NCI-H446 treated with DMSO at 0.1 percent for 48 hours (cell line): ENCODE measurements at places on chromosomes 1 and 21.

- DNase-seq: no peak
These were observed 40.6 kb upstream of the SLC2A1 start for GRCh38 chr1:42999308-42999707.

- peak; percentile 25 for DNase-seq
These were observed 112.5 kb upstream of the GFI1 start for GRCh38 chr1:92599184-92599583.

- DNase-seq: peak; percentile 52
These were observed 109.8 kb downstream of the PATJ start for GRCh38 chr1:61851849-61852669.

GRCh38 chr1:53122961-53123413, 19.5 kb downstream of the SLC1A7 start:
- DNase-seq: no peak

DNA sequence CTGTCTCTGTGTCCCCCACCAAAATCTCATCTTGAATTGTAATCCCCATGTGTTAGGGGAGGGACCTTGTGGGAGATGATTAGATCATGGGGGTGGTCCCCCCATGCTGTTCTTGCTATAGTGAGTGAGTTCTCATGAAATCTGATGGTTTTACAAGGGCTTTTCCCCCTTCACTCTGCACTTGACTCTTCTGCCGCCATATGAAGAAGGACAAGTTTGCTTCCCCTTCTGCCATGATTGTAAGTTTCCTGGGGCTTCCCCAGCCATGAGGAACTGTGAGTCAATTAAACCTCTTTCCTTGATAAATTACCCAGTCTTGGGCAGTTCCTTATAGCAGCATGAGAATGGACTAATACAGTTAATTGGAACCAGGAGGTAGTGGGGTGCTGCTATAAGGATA, 137.1 kb upstream of the RAB4A start:
- no peak for DNase-seq

DNA sequence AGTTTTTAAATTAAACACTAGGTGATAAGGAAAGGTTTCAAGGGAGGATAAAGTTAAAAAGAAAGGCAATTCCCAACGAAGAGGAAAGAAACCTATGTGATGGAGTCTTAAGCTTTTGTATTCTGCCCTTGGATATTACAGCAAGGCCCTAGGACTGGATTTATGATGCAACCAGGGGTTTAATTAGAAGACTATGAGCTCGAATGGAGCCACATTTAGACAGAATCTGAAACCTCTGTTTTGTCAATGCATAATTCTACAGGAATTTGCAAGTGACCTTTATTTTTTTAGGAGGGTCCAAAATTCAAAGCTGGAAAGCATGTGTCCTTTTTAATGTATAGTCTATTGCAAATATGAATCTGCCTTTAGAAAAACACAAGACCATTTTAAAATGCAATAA, 37.9 kb downstream of the TGFB2 start:
- DNase-seq: no peak

GRCh38 chr1:23793018-23793781, 2.3 kb downstream of the LYPLA2 start:
- DNase-seq: no peak

DNA sequence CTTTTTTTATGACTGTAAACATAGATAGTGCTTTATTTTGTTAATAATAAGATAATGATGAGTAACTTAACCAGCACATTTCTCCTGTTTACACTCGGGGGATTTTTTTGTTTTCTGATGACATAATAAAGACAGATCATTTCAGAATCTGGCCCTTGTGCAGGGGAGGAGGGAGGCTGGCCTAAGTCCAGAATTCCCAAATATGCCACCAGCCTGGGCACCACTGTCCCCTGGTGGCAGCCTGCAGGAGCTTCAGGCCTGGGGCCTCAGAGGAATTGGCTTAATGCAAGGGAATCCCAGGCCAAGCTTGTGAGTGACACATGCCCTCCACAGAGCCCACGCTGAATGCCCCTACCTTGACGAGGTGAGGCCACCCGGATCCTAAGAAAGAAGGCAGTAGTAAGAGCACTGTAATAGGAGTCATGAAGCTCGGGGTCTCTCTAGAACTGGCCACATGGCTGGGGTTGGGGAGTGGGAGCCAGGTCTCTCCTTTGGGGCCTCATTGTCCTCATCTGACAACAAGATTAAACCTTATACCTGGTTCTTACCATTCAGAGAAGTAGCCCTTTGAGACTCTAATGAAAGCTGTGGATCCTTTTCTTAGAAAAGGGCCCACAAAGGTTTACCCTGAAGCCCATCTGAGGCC, 24.1 kb downstream of the ETNK2 start:
- DNase-seq: peak; percentile 55

- no peak for DNase-seq
These were observed 470 bp downstream of the TNR start for GRCh38 chr1:175742790-175743459.

DNA sequence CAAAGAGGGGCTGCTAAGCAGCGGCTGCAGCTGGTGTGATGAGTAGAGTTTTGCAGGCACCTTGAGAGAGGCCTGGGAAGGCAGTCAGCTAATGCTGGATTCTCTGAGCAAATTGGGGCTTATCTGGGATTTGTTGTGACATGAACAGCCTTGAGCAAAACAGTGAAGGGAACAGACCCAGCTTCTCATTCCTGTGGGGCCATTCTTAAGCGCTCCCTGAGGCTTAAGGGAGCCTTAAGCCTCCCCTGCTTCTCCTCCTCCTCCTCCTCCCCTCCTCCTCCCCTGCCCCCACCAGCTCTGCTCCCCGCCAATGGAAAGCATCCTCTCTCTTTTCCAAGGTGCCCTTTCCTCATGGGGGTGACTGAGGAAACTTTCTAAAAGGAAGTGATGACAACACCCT, 21.3 kb downstream of the HMGCS2 start:
- DNase-seq: no peak

DNA sequence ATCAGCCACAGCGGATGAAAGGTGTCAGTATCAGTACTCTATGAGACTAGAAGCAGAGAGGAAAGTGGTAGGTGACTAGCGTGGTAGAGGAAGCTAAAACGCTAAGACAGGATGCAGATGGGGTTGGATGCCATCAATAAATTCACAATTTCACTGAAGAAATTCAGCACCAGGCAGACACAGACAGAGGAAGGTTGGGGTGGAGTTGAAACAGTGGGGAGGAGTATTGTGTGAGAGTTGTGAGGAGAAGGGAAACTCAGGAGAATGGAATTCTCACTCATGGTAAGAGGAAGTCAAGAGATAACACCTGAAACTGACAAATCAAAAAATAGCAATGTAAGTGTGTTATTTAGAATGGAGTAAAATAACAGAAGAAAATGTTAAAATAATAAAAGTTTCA, 208.5 kb upstream of the DAB1 start:
- DNase-seq: no peak

DNA sequence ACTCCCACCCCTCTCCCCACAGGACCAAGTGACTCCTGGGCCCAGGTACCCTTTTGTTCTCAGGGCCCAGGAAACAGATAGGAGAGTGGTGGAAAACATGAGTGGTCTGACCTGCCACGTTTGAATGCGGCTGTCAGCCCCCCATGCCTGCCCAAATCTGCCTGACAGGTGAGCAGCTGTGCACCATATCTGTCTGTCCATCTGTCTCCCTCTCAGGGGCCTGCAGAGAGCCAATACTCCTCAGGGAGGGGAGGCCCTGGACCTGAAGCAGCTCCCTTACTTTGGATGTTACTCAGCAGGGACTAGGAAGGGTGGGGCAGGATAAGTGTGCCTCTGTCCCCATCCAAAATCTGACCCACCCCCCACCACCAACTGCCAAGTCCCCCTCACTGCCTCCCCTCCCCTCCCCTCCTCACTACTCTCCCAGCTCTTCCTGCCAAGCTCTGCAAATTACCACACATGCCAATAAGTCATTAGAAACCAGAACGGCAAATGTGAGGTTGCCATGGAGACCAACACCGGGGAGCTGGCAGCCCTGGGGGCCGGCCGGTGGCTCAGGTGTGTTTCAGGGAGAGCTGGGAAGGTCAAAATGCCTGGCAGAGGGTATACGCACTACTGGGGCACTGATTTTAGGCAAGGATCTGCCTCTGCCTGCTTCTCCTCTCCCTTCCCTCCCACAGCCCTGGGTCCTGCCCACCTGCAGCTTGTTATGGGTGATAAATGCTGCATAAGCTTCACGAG, 11.5 kb downstream of the LRRN2 start:
- DNase-seq: peak; percentile 78

- peak; percentile 8 for DNase-seq
These were observed at the start of gene DCDC2B for GRCh38 chr1:32208891-32209328. Gene DCDC2B, plus strand, starts transcription at chr1:32209089. Its CDS starts 5 bp downstream, at chr1:32209094.

DNA sequence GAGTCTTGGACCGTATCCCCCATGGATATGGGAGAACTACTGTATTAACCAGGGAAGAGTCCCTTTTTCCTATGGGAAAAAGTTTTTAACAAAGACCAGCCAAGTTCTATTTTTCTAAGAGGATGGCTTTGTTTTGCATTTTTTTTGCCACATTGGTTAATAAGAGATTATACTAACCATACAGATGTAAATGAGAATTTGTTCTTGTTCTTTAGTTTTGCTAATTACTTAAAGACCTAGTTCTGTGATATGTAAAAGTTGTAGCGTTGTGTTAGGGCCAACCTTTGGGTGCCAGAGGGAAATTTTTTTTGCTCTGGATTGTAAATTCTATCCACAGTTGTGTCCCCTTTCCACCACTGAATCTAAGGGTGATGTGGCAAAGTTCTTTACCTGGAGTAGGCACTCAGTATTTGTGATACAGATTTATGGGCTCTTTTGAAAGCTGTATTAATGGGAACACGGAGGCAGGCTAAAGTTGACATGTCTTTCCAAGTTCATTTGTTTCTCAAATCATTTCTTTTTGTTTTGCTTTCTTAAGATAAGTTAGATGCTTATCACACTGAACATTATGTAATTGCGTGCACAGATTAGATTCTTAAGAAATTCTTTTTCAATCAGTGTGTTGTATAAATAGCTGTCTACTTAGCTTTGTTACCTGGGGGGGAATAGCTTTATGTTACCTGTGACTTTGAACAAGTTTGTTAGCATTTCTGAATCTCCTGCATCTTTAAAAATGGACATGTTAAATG, 2.9 kb downstream of the SOAT1 start:
- no peak for DNase-seq

- no peak for DNase-seq
These were observed 8.1 kb upstream of the CITED4 start for GRCh38 chr1:40870135-40870728.

DNA sequence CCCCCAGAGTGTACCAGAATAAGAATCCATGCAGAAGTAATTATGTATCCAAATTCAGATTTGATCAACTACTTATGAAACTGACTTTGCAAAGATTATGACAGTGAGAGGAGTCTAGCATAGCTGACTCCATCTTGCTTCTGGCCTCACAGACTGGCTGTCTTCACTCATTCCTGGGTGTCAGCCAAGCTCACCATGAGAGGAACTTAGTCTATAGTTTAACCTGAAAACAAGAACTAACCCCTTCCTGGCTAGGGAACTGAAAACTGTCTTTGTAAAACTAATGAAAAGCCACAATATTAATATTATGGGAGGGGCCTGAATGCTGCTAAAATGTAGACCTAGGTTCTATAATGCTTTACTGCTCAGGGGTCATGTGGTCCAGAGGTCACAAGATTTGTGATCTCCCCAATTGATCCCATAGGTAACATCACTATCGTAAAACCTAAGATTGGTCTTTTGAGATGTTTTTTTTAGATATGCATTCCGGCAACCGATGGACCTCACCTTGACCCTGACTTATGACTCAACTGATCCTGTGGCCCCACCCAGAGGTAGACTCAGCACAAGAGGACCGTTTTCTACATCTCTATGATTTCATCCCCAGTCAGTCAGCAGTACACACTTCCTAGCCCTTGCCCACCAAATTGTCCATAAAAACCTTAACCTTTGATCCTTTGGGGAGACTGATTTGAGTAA, 55.2 kb downstream of the ATP1B1 start:
- DNase-seq: no peak

DNA sequence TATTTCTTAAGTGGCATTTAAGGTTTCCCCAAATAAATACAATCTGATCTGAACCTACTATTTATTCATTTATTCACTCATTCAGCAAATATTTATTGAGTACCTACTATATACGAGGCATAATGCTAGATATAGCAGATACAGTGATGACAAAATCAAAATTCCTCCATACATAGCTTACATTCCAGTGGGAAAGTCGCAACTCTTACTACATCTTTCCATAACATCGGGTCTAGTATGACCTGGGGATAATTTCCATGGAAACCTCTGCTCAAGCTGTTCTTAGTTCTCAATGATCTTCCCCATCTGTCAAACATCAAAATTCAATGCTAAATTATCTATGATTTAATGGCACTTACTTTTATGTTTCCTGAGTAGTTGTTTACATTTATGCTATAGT, 70.8 kb upstream of the PRKACB start:
- no peak for DNase-seq

DNA sequence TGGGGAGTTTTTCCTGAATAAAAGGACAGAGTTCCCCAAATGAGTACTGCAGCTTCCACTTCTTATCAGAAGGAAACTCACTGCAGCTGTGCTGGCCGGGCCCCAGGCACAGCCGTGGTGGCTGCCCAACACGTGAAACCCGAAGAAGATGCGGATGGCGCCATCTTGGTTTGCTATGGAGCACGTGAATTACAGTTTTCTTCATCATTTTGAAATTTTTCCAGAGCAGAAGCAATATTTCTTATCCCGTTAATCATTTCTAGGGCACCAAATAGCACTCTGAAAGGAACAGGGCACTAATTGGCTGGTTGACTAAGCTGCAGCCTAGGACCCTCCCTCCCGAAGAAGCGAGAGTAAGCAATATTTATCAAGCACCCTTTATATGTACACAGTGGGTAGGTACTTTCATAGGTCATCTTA, 63.2 kb upstream of the EPS8L3 start:
- no peak for DNase-seq

GRCh38 chr1:25673962-25674806, 57.6 kb downstream of the MAN1C1 start:
- no peak for DNase-seq

GRCh38 chr1:181038399-181038873, 4.7 kb downstream of the MR1 start:
- peak; percentile 19 for DNase-seq

- no peak for DNase-seq
These were observed 31.4 kb downstream of the POFUT2 start for GRCh38 chr21:45256021-45256911.

- DNase-seq: peak; percentile 91
These were observed 24.5 kb upstream of the POU2F1 start for GRCh38 chr1:167196166-167196565.

DNA sequence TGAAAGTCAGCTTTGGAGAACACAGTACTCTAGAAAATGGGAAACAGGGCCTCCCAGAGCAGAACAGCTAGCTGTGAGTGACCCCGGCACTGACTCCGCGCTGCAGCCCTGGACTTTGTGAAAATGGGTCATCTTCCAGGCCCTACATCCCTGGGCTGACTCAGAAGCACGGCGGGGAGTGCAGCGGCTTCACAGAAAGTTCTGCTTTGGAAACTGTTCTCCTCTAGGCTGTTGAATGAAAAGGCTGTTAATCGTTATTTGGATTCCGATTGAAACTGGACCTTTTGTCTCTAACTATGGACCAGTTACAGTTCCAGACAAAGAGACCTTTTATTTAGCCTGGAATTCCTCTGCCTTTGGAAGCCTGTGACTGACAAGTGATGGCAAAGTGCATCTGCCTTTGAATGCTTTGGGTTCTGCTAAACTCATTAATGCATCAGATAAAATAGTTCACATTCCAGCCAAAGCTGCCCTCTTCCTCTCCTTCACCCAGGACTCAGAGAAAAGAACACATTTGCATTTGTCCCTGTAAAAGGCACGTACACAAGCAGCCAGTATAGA, 144.9 kb upstream of the HOOK1 start:
- no peak for DNase-seq
